ENCODE measurements at places on chromosomes 1 and 21. TPM values are rescaled to one million over a fixed set of nuclear protein-coding genes. Genes with fewer than 3 reads are reported as not detected.
A peak's percentile ranks its signal among the peaks of the same experiment; 100 is the strongest.

Gene FCER1G
- total RNA-seq: not detected

Gene C1orf116
- total RNA-seq: not detected

Gene OR2AK2
- total RNA-seq: not detected

Gene CHODL
- 8.2 TPM for total RNA-seq

Gene MFAP2
- 8.8 TPM for total RNA-seq

Gene BRINP2
- 0.09 TPM for total RNA-seq

Gene AMY2A
- total RNA-seq: not detected

Gene SFN
- 0.21 TPM for total RNA-seq

Gene SLC22A15
- total RNA-seq: 0.48 TPM

Gene OR2M5
- total RNA-seq: 0.21 TPM

Gene KRTAP19-1
- not detected for total RNA-seq

Gene DHRS3
- total RNA-seq: 41.0 TPM

Gene CACHD1
- 20.1 TPM for total RNA-seq

GRCh38 chr21:39048064-39048463 lies 135.2 kb downstream of the PSMG1 start:
- ATAC-seq: peak; percentile 90

GRCh38 chr1:199551967-199552565 lies 475.4 kb upstream of the NR5A2 start:
- ATAC-seq: peak; percentile 36

DNA sequence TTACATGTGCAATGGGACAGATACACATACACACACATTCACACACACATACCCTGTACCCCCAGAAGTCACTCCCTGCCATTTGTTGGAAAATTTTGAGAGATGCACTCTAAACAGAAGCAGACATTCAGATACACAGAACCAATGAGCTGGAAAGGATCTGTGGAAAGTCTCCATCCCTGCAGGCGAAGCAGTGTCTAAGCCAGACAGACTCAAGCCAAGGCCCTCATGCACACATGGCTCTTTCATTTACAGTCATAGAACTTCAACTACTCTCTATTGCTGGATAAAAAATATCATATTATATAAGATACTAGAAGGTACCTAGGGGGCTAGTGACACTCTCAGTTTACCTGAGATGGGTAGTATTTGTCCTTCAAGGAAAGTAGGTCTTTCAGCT lies 7.3 kb upstream of the SEC16B start:
- ATAC-seq: no peak

DNA sequence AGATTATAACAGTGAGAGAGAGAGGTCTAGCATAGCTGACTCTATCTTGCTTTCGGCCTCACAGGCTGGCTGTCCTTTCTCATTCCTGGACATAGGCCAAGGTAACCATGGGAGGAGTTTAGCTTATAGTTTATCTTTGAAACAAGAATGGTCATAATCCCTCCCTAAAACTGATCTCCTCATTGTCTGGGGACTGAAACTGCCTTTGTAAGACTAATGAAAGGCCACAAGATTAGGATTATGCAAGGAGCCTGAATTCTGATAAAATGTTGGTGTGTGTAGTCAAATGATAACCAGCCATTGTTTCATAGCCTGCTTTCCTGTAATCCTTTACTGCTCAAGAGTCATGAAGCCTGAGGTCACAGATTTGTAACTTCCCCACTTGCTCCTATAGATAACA lies 131.9 kb upstream of the LYPLAL1 start:
- ATAC-seq: peak; percentile 84

- ATAC-seq: no peak
These were observed 2.9 kb downstream of the ARF1 start for GRCh38 chr1:228085287-228085951.

GRCh38 chr1:20936621-20937020 lies 149.5 kb upstream of the HP1BP3 start:
- ATAC-seq: no peak

- ATAC-seq: no peak
These were observed 144.5 kb upstream of the RUNX3 start for GRCh38 chr1:25074351-25075227.

- ATAC-seq: no peak
These were observed 57.2 kb downstream of the ERI3 start for GRCh38 chr1:44297695-44298400.

DNA sequence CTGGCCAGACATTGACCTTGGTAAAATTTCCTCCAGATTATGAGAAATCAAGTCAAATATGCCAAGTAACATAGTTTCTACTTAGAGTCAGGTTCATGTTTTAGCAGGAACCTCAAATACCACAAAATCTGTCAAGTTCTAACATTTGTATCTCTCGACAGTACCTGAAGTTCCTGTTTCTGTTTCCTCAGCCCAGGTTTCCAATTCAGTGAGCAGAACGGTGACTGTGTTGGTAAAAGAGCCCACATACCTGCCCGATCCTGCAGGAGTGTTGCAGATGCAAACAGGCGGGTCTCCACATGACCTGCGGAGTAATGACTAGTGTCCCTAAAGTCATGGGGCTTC lies 57.9 kb upstream of the LGALS8 start:
- ATAC-seq: no peak

DNA sequence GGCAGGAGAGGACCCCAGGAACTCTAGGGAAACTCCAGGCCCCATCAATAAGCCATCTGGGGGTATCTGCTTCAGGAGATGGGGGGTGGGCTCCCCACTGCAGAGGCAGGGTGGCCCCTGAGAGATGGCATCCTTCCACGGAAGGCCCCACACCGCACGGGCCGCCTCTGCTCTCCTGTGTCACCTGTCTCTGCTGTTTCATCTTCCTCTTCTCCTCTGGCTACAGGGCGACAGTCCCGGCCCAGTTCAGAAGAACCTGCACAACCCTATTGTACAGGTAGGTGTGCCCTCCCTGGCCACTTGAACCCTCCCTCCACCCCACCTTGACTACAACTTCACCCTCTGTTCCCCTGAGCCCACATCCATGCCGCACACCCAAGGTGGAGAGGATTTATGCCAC lies 90.2 kb upstream of the TMEM51 start:
- ATAC-seq: no peak

DNA sequence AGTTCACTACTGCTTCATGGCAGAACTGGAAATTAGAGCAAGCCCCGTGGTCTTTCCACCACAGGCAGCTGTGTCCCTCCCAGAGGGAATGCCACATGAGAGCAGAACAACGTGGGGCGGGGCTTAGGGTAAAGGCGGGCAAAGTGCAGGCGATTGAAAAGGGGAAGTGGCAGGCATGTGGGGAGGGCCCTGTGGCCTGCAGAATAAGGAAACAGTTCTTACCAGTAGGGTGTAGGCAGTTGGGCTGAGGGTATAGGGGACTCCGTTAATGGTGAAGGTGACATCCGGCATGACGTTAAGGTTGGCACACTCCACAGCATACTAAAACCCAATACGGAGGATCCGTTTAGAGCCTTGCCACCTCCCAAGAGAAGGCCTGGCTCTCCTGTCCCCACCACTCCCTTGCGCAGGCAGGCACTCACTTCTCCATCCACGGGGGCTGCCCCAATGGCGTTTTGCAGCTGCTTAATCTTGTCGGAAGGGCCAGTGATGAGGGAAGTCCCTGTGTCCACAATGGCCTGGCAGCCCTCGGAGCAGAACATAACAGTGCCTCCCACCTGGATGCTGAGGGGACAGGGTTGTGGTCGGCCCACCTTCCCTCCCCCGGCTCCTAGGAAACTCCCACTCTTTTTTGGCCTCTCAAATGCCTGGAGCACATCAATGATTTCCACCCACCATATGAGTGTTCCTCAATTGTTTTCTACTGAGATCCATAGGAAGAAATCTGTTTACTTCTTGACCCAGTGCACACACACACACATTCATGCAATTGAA lies 9.1 kb upstream of the RAB7B start:
- no peak for ATAC-seq

- ATAC-seq: peak; percentile 39
These were observed 102.8 kb downstream of the CASZ1 start for GRCh38 chr1:10693497-10694273.

DNA sequence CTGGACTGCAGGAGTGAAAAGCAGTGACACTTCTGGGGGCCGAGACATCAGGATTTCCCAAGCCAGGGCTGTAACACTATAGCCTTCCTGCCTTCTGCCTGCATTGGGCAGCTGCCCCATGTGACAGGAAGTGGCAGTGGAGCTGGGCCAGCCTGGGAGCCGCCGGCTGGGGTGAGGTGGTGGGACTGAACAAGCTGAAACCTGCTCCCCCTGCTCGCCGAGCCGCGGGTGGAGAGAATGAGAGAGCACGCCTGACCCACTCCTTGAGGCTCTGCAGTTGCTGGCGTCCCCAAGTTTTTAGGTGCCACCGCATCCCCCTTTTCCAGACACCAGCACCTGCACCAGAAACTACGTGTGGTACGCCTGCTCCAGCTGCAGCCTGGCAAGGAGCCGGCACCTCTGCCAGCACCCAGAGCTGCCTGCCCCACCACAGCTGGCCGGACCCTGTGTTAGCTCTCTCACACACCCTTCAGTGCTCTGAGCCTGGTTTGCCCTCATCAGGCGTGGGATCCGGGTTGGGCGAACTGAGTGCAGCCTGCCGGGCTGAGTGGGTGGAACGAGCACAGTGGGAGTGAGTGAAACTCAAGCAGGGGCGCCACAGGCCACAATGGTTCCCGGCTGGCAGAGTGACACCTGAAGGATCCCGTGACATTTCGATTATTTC lies 119.4 kb downstream of the AKT3 start:
- no peak for ATAC-seq

DNA sequence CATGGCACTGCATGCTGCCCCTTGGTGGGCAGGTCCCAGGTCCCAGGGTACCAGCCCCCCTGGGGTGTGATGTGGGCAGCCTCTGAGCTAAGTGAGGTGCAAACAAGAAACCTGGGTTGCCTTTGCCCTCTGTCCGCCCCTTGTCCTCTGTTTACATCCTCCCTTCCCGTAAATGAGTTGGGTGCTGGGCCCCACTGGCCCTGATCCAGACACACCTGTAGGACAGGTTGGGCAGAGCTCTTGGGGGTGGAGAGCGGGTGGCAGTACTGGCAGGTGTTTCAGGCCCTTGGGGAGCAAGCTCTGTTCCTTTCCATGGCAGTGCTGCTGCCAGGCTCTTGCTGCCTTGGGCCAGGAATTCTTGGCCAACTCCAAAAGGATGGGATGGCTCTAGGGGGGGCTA lies 35.8 kb downstream of the ELF3 start:
- ATAC-seq: no peak

DNA sequence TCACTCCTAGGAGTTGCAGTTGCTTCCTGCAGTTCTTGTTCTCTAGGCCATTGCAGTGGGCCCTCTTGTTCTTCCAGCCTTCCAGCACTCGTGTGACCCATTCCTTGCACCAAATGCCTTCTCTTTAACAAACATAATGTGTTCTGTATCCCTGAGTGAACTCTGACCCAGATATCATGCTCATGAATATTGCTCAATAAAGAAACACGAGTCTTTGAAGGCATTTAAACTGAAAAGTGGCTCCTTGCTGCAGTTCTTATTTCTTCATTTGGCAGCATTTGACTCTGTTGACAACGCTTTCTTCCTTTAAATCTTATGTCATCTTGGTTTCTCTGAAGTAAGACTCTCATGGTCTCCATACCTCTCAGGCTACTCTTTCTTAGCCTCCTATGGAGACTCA lies 100.7 kb upstream of the PDE4B start:
- ATAC-seq: no peak

- ATAC-seq: peak; percentile 55
These were observed 53.9 kb downstream of the DUSP10 start for GRCh38 chr1:221687836-221688487.

DNA sequence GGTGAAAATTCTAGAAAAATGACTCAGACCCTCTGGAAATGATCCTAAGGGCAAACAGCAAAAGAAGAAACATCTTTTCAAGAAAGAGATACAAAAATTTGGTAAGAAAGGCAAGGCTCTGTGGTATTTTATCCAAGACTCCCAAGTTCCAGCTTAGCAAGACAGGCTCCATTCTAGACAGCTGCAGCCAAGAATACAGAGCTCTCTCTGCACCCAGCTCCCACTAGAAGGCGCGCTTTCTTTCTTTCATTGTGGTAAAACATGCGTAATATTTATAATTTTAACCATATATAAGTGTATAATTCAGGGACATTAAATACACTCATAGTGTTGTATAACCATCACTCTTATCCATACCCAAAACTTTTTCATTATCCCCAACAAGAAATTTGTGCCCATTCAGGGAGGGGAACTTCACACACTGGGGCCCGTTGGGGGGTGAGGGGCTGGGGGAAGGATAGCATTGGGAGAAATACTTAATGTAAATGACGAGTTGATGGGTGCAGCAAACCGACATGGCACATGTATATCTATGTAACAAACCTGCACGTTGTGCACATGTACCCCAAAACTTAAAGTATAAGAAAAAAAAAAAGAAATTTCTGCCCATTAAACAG lies 2.2 kb upstream of the HFM1 start:
- ATAC-seq: no peak

GRCh38 chr1:61368876-61369275 lies 286.5 kb downstream of the NFIA start:
- no peak for ATAC-seq

- ATAC-seq: no peak
These were observed 138.9 kb upstream of the HNRNPU start for GRCh38 chr1:245003246-245003645.

DNA sequence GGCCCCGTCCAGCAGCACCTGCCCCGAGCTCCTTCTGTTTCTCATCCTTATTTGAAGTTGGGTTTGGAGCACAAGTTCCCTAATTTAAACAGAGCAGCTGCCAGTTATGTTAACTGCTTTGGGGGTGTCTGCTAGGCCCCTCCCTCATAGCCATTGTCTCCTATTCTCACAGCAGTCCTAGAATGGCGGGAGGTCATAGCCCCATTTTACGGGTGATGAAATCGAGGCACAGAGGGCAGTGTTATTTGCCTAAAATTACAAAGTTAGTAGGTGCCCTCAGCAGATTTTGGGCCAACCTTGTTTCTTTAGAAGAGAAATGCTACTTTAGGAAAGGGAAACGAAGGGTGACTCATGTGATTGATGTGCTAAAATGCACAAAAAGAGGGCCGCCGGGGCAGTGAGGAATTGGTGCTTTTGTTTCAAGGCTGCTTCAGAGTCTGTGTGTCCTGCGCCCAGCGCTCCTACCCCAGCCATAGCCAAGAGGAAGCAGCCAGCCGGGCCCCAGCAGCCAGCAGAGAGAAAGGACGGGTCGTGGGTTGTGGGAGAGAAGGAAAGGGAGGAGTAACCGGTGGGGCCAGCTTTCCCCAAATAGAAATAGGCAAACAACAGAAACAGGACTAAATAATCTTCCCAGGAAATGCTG lies 13.0 kb downstream of the VANGL1 start:
- ATAC-seq: no peak

GRCh38 chr1:16315437-16315836 lies 36.8 kb downstream of the FBXO42 start:
- ATAC-seq: no peak

GRCh38 chr1:34794001-34794789 lies 1.4 kb downstream of the GJA4 start:
- peak; percentile 24 for ATAC-seq

- ATAC-seq: no peak
These were observed 7.8 kb upstream of the ARTN start for GRCh38 chr1:43925846-43926245.

- ATAC-seq: no peak
These were observed 28.4 kb downstream of the ACP6 start for GRCh38 chr1:147641695-147642592.

DNA sequence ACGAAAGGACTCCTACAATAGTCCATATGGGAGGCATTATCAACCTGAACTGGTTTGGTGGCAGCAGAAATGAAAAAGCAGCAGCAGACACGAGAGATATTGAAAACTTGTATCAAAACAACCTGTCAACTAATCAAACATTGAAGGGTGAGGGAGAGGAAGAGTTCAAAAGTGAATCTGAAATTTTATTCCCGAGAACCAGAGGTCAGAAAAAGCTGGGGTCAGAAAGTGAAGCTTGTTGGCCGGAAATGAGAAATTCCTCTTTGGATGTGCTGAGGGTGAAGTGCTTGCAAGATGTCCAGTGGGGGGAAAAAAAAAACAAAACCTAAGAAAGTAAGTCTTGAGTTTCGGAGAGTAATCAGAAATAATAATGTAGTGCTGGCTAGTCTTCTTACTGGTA lies 1.9 kb upstream of the C4BPA start:
- ATAC-seq: no peak

Data from motor neuron (in vitro differentiated cells).